Fibroblast of pulmonary artery (primary cell): ENCODE measurements at places on chromosomes 2 and 18.

- no peak for DNase-seq
These were observed 137.5 kb downstream of the PHLPP1 start for GRCh38 chr18:62852851-62853250.

GRCh38 chr18:43276491-43276890 lies 799 bp downstream of the SYT4 start:
- no peak for DNase-seq

GRCh38 chr2:24404491-24404921 lies 44.2 kb upstream of the ITSN2 start:
- DNase-seq, result peak; percentile 27

GRCh38 chr2:201433394-201433995 lies 17.8 kb downstream of the TRAK2 start:
- DNase-seq, result no peak
